ENCODE measurements at places on chromosomes 5 and 9. TPM values are rescaled to one million over a fixed set of nuclear protein-coding genes. Genes with fewer than 3 reads are reported as not detected.
A peak's percentile ranks its signal among the peaks of the same experiment; 100 is the strongest.

Gene SV2C
- total RNA-seq: 0.05 TPM

- H3K27ac ChIP-seq: no peak overlapping the region
- H3K27me3 ChIP-seq: no peaks in the 10 kb centered on the region
- no peak overlapping the region for H3K4me3 ChIP-seq
- H3K36me3 ChIP-seq: peaks cover 5% of the 10 kb centered on the region
These were observed 32.5 kb downstream of the LEAP2 start for GRCh38 chr5:132905938-132906337.

GRCh38 chr5:168409591-168410458 lies 76.4 kb upstream of the RARS1 start:
- H3K4me3 ChIP-seq: no peak overlapping the region
- H3K36me3 ChIP-seq: peaks cover 34% of the 10 kb centered on the region
- no peaks in the 10 kb centered on the region for H3K4me1 ChIP-seq
- peak overlapping the region; percentile 54 for H3K27ac ChIP-seq

GRCh38 chr5:10479154-10479721 lies 37.6 kb downstream of the ROPN1L start:
- DNase-seq: no peak
- no peak overlapping the region for H3K4me3 ChIP-seq
- H3K27me3 ChIP-seq: peaks cover 24% of the 10 kb centered on the region

DNA sequence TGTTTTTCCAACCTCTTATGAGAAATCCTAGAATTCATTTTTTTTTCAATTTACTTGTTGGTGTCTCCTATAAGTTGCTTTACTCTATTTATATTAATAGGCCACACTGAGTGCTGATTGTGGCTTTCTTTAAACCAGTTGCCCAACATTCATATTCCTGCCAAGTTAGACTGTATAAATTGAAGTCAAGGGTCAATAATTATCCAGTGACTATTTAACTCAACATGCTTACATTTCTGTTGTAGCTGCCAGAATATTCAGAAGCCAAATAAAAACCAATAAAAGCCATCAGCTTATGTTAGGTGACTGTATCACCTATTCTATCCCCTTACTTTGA lies 169.0 kb downstream of the PTPRD start:
- no peak for DNase-seq
- H3K27me3 ChIP-seq: peaks cover 11% of the 10 kb centered on the region
- no peak overlapping the region for H3K4me3 ChIP-seq
- no peaks in the 10 kb centered on the region for H3K36me3 ChIP-seq
- H3K27ac ChIP-seq: no peak overlapping the region
- H3K4me1 ChIP-seq: peaks cover 41% of the 10 kb centered on the region

DNA sequence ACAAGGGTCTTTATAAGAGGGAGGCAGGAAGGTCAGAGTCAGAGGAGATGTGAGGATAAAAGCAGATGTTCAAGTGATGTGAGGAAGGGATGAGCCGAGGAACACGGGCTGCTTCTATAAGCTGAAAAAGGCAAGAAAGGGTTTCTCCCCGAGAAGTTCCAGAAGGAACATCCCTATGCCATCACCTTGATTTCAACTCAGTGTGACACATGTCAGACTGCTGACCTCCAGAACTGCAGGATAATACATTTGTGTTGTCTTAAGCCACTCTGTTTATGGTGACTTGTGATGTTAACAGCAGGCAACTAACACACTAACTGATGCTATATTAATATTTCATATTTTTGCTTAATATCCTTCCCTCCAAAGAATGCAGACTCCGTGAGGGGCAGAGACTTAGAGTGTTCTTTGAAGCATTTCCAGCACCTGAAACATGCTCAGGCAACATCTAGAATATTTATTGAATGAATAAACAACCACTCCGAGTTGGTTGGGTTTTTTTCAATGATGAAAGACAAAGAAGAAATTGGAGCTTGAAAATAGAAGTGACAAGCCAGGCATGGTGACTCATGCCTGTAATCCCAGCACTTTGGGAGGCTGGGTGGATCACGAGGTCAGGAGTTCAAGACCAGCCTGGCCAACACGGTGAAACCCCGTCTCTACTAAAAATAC lies 77.6 kb upstream of the ADRA1B start:
- no peaks in the 10 kb centered on the region for H3K36me3 ChIP-seq
- DNase-seq: no peak
- no peaks in the 10 kb centered on the region for H3K4me1 ChIP-seq
- H3K4me3 ChIP-seq: no peak overlapping the region
- H3K27me3 ChIP-seq: no peaks in the 10 kb centered on the region
- H3K27ac ChIP-seq: no peak overlapping the region

All from WTC11 (cell line).